ENCODE measurements at places on chromosomes 6 and 20.
A peak's percentile ranks its signal among the peaks of the same experiment; 100 is the strongest.

- DNase-seq = no peak
Observed at GRCh38 chr20:32672394-32672981, 1.3 kb downstream of the C20orf203 start.

DNA sequence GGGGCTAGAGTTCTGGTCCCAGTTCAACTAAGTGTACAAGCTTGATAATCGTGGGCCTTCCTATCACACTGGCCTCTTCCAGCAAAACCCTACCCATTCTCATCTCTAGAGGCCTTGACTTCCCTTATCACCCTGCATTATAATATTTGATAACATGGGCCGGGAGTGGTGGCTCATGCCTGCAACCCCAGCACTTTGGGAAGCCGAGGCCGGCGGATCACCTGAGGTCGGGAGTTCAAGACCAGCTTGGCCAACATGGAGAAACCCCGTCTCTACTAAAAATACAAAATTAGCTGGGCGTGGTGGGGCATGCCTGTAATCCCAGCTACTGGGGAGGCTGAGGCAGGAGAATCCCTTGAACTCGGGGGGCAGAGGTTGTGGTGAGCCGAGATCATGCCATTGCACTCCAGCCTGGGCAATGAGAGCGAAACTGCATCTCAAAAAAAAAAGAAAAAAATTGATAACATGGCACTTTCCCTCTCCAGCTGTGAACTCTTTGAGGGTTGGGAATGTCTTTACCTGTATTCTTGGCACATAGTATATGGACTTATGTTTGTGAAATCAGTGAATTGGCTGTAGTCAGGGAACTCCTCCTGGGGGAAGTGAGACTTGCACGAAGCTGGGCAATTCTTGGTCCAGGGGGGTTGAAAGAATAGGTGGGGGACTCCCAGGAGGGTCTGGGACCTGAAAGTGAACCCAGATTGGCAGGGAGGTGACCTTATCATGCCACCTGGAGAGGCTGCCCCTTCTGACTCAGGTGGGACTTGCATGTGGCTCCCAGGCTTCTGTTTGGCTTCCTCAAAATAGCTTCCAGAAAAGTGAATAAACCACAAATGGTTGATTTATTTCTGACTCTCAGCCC lies 915 bp upstream of the C6orf47 start:
- no peak for DNase-seq

- no peak for DNase-seq
Observed at GRCh38 chr6:167684276-167685104, 142.2 kb upstream of the AFDN start.

DNA sequence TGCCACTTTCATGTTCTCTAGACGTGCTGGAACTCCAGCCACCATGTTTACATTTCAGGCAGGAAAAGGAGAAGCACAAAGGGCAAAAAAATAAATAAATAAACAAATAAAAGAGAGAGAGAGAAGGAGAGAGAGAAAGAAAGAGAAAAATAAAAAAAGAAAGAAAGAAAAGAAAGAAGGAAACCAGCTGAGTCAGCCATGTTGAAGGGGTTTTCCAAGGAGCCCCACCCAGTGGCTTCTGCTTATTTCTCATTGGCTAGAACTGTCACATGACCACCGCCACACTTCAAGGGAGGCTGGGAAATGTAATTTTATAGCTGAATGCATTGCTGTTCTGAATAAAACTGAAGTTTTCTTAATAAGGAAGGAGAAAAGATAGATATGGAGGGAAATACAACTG lies 71.1 kb downstream of the BFSP1 start:
- no peak for DNase-seq

DNA sequence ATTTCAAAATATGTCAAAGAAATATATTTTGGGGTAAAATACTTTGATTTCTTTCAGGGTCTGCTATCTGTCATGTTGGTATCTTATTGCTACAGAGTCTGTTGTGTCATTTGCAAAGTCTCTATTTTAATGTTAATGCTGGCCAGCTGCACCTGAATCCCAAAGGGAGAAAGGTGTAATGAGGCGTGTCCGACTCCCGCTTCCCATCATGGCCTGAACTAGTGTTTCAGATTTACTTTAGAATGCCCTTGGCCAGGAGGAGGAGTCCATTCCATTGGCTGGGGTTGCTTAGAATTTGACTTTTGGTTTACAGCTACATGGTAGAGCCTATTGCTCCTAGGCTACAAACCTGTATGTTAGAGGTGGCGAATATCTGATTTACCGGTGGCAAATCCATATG lies 69.3 kb downstream of the FAM50B start:
- no peak for DNase-seq

GRCh38 chr6:108578595-108579327 lies 18.0 kb downstream of the FOXO3 start:
- no peak for DNase-seq

GRCh38 chr6:4486568-4487315 lies 289.5 kb upstream of the CDYL start:
- no peak for DNase-seq

DNA sequence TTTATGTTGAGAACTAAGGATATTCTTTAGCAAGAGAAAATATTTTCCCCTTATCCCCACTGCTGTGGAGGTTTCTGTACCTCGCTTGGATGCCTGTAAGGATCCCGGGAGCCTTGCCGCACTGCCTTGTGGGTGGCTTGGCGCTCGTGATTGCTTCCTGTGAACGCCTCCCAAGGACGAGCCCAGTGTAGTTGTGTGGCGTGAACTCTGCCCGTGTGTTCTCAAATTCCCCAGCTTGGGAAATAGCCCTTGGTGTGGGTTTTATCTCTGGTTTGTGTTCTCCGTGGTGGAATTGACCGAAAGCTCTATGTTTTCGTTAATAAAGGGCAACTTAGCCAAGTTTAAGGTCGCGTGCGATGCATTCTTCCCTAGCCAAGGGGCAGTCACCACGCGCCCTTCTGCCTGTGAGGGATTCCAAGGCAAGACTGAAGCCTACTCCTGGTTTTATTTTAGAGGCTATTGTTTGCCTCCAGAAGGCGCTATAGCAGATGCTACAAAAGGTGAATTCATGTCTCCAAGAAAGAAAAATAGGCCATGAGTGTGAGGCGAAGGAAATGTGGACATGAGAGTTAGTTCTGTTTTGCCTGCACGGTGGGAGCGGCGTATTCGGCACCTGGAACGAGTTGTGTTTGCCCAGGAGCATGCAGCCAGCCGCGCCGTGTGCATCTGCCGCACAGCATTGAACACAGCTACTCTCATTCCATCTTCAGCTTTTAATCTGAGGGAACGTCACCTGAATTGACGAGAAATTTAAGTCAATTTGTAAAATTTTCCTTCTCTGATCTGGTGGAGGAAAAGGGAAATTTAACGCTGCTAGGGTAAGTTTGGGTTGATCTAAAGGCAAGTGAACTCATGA lies 40.3 kb upstream of the IRF4 start:
- no peak for DNase-seq

DNA sequence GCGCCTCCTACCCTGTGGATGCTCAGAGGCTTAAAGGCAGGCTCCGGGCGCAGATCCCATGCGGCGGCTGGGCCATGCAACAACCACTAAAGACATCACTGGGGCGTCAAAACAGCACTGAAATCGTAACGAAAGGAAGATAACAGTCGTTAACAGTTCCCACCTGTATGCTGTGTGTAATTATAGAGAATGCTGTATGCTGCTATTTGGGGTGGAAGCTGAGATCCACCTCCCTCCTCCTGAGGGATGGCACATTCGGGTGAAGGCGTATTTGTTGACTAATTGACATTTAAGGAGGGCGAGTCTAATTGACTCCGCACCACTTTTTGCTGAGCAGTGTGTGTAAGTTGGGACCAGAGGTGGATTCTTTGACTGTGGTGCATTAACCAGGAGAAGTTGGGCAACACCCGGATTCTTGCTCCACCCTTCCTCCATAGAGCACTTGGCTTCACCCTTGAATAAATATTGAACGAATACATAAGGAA lies 687 bp downstream of the SLC35A1 start:
- no peak for DNase-seq

DNA sequence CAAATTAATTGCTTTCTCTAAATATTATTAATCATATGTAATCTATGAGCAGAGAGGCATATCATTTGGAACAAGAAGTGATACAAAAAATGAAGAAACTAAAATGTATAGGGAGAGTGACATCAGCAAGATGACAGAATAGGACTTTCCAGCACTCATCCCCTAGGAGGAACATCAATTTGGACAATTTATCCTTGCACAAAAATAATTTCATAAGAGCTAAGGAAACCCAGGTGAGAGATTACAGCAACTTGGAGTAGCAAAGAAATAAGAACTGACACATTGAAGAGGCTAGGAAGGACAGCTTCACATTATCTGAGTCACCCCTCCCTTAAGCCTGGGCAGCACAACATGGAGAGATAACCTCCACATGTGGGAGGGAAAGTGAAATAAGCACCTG lies 347.5 kb downstream of the MAFB start:
- no peak for DNase-seq

GRCh38 chr20:58198901-58199355 lies 29.5 kb downstream of the ANKRD60 start:
- no peak for DNase-seq

DNA sequence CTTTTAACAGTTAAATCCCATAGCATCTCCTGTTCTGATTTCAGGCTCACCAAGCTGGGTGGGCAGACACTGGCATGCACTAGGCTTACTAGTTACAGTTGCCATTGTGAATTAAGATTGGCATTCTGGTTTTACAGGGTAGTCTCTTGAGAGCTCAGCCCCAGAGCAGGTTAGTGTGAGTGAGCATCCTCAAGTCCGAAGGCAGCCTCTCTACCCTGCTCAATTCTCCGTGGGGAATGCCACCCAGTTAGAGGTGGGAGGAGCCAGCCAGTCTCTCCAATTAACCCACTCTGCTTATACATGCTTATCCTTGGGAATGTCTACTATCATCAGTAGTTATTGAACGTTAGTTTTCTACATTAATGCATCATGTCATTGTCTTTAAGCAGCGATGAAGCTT lies 8.9 kb upstream of the OGFRL1 start:
- no peak for DNase-seq

DNA sequence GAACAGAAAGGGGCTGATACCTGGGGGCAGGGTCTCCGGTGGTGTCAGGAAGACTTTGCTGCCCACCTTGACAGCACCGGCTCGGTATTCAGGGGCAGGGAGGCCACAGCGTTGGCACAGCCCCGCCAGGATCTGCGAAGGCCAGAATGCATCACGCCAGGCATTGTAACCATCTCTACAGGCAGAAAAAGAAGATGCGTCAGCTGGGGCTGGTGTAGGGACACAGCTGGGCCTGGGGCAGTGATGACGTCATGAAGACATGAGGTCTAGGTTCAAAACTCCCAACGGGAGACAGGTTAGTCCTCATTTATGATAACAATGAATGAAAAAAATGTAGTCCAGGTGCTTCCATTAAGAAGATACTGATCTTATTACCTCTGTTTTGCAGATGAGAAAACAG lies 22.0 kb downstream of the ERGIC3 start:
- DNase-seq = no peak

GRCh38 chr20:59670786-59671492 lies 66.6 kb downstream of the PHACTR3 start:
- no peak for DNase-seq

GRCh38 chr6:140581601-140582000 lies 1207.2 kb upstream of the CITED2 start:
- no peak for DNase-seq

GRCh38 chr20:6940048-6940447 lies 172.6 kb downstream of the BMP2 start:
- DNase-seq = no peak

- peak; percentile 59 for DNase-seq
Observed at GRCh38 chr20:19786311-19786710, 28.3 kb downstream of the RIN2 start.

DNA sequence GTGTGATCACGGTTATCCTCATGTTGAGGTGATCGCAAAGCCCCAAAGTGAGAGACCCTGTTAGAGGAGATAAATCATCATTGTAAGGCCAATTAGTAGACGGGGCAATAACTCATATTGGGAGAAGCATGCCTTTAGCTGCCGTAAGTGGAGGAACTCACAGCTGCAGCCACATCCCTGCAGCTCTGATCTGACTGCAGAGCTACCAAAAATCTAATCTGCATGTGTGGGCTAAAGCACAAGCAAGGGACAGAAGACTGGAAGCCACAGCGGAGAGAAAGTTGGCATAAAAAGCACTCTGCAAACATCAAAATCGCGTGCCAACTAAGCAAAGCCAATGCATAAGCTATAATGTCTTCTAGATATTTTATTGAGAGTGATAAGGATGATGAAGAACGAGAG lies 79.8 kb downstream of the TBC1D7 start:
- no peak for DNase-seq

GRCh38 chr20:36352843-36353553 lies 46.9 kb downstream of the DLGAP4 start:
- no peak for DNase-seq

GRCh38 chr6:21341910-21342309 lies 251.6 kb upstream of the SOX4 start:
- DNase-seq = no peak

- no peak for DNase-seq
Observed at GRCh38 chr6:101663100-101663499, 269.6 kb downstream of the GRIK2 start.

- no peak for DNase-seq
Observed at GRCh38 chr6:57301757-57302156, 15.7 kb upstream of the PRIM2 start.

GRCh38 chr20:59176812-59177211 lies 13.2 kb downstream of the ZNF831 start:
- no peak for DNase-seq

GRCh38 chr20:60139663-60140446 lies 181.6 kb downstream of the CDH26 start:
- DNase-seq = no peak

GRCh38 chr6:136405420-136406029 lies 115.9 kb upstream of the BCLAF1 start:
- DNase-seq = no peak

GRCh38 chr20:46031701-46032254 lies 2.8 kb downstream of the SLC12A5 start:
- no peak for DNase-seq

DNA sequence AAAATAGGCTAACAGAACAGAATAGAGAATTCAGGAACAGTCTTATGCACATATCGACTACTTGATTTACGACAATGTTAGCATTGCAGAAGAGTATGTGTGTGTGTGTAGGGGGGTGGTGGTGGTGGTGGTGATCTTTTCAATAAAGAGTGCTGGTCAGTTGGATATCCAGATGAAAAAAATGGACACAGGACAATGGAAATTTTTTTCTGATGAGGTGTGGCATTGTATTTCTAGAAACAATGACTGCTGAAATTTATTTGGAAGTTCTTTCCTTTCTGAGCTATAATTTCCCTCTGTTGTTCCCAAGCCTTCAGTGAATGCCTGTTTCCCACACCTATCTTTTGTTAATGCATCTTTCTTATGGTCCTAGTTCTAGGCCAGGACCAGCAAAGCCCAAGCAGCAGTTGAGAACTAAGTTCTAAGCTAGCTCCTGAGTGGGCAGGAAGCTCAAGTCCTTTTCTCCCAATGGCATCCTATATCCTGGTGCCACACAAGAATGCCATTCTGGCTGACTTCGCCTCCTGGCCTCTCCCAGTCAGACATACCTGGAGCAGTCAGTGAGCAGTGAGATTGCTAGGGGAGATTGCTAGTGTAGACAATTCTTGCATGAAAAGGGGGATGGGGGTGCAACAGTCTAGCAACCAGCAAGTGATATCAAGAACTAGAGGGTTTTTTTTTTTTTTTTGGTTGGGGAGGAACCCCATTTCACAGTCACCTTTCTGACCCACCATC lies 1.2 kb upstream of the TOX2 start:
- DNase-seq = no peak
